Heart right ventricle (tissue), 16 donors: ENCODE measurements at places on chromosomes 5 and 9. TPM values are rescaled to one million over a fixed set of nuclear protein-coding genes. Genes with fewer than 3 reads are reported as not detected.

GRCh38 chr5:133691448-133691847, 79.1 kb upstream of the FSTL4 start:
- H3K4me1 ChIP-seq, result no peaks in the 10 kb centered on the region
- no peaks in the 10 kb centered on the region for H3K36me3 ChIP-seq
- no peak overlapping the region for H3K27ac ChIP-seq
- H3K4me3 ChIP-seq, result no peak overlapping the region
- peaks cover 35% of the 10 kb centered on the region for H3K27me3 ChIP-seq

- no peaks in the 10 kb centered on the region for H3K4me1 ChIP-seq
- H3K27ac ChIP-seq, result no peak overlapping the region
- no peak for DNase-seq
- no peaks in the 10 kb centered on the region for H3K36me3 ChIP-seq
- H3K4me3 ChIP-seq, result no peak overlapping the region
These were observed 169.9 kb downstream of the NNT start for GRCh38 chr5:43772764-43773477.

- peak; percentile 62 for DNase-seq
- no peaks in the 10 kb centered on the region for H3K27me3 ChIP-seq
- H3K4me3 ChIP-seq, result no peak overlapping the region
These were observed 31.1 kb upstream of the FGF1 start for GRCh38 chr5:142716963-142717362.

DNA sequence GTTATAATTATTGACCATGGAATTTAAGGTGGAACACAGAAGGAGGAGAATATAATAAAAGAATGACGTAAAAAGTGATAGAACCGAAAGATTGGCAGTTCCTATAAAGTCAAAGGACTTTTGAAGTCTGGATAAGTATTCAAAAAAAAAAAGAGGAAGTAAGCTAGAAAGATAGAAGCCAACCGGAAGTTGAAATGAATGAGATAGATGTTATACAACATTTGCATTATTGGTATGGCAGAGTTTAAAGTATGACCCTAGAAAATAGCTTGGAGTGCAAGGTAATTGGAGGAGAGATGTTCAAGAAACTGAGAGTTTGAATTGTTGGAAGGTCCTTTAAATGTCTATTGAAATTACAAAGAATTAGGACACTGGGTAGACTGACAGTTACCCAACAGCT, 293.6 kb downstream of the FER start:
- no peak overlapping the region for H3K27ac ChIP-seq
- no peaks in the 10 kb centered on the region for H3K27me3 ChIP-seq
- no peak overlapping the region for H3K4me3 ChIP-seq
- H3K4me1 ChIP-seq, result no peaks in the 10 kb centered on the region
- no peaks in the 10 kb centered on the region for H3K36me3 ChIP-seq

- H3K27me3 ChIP-seq, result no peaks in the 10 kb centered on the region
- peaks cover 29% of the 10 kb centered on the region for H3K4me1 ChIP-seq
- H3K27ac ChIP-seq, result peak overlapping the region; percentile 61
- H3K36me3 ChIP-seq, result no peaks in the 10 kb centered on the region
These were observed 120.9 kb upstream of the C6 start for GRCh38 chr5:41334221-41334620.

DNA sequence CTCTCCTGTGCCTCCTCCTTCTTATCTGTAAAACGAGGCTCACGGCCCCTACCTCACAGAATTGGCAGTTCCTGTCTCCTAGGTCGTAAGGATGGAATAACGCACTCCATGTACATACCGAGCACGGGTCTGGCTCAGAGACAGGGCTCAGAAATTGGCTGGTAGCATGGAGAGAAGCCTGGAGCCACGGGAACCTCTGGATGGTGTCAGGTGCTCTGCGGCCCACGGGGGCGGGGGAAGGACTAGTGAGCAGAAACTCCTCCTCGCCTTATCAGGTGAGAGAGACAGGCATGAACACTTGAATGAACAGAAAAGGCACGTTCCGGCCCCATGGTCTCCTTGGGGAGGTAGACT, 15.4 kb upstream of the C5orf47 start:
- peak overlapping the region; percentile 1 for H3K27ac ChIP-seq
- H3K36me3 ChIP-seq, result no peaks in the 10 kb centered on the region
- no peaks in the 10 kb centered on the region for H3K27me3 ChIP-seq
- DNase-seq, result no peak
- peaks cover 10% of the 10 kb centered on the region for H3K4me1 ChIP-seq

DNA sequence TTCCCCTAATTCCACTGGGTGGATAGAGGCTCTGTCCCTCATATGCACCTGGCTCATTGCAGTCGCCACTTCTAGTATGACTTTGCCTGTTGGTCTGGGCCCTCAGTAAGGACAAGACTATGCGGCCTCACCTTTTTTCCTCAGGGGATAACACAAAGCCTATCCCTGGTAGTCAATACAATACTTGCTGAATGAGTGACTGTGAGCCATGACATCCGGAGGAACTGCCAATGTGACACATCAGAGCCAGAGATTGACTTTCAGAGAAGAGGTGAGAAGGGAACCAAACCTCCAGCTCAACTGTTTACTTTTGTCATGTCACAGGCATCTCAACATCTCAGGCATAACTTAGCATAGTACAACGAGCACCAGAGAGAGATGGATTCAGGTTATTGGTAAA, 371.3 kb downstream of the DMRT2 start:
- H3K36me3 ChIP-seq, result no peaks in the 10 kb centered on the region
- H3K4me1 ChIP-seq, result no peaks in the 10 kb centered on the region
- no peak overlapping the region for H3K27ac ChIP-seq
- no peaks in the 10 kb centered on the region for H3K27me3 ChIP-seq
- DNase-seq, result no peak
- H3K4me3 ChIP-seq, result no peak overlapping the region

GRCh38 chr5:121027636-121028035, 563.5 kb downstream of the PRR16 start:
- no peak for DNase-seq
- no peak overlapping the region for H3K27ac ChIP-seq
- no peaks in the 10 kb centered on the region for H3K27me3 ChIP-seq
- no peaks in the 10 kb centered on the region for H3K4me1 ChIP-seq

ANKRD20A1 gene
- polyA plus RNA-seq, result 5.6 TPM

- no peaks in the 10 kb centered on the region for H3K4me1 ChIP-seq
- H3K27me3 ChIP-seq, result no peaks in the 10 kb centered on the region
- no peak overlapping the region for H3K4me3 ChIP-seq
- DNase-seq, result no peak
These were observed 1352.0 kb upstream of the NUDT12 start for GRCh38 chr5:104914536-104915070.

- no peak overlapping the region for H3K27ac ChIP-seq
- H3K4me3 ChIP-seq, result no peak overlapping the region
- DNase-seq, result no peak
These were observed 83.0 kb upstream of the DAP start for GRCh38 chr5:10844016-10844415.

- H3K4me3 ChIP-seq, result no peak overlapping the region
- H3K36me3 ChIP-seq, result no peaks in the 10 kb centered on the region
- no peak overlapping the region for H3K27ac ChIP-seq
- no peak for DNase-seq
These were observed 96.2 kb downstream of the ADRB2 start for GRCh38 chr5:148922606-148923005.

SHOC1 gene
- polyA plus RNA-seq, result not detected

DNA sequence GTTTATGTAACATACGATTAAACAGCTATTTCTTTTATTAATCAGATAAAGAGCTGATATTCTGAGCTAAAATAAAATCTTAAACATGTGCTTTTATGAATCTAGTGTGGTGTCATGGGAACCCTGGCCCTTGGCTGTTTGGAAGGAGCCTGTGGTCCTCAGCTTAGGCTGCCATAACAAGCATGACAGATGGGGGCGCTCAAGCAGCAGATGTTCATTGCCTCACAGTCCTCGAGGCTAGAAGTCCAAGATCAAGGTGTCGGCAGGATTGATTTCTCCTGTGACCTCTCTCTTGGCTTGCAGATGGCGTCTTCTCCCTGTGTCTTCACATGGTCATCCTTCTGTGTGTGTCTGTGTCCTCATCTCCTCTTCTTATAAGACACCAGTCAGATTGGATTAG, 448.2 kb downstream of the GADD45G start:
- no peaks in the 10 kb centered on the region for H3K27me3 ChIP-seq
- no peak for DNase-seq
- H3K4me3 ChIP-seq, result no peak overlapping the region
- H3K27ac ChIP-seq, result no peak overlapping the region
- no peaks in the 10 kb centered on the region for H3K36me3 ChIP-seq
- H3K4me1 ChIP-seq, result peaks cover 7% of the 10 kb centered on the region

GRCh38 chr9:97935276-97935675, 2.7 kb downstream of the HEMGN start:
- no peak overlapping the region for H3K4me3 ChIP-seq
- H3K27ac ChIP-seq, result no peak overlapping the region
- no peaks in the 10 kb centered on the region for H3K36me3 ChIP-seq
- H3K4me1 ChIP-seq, result no peaks in the 10 kb centered on the region
- H3K27me3 ChIP-seq, result peaks cover 17% of the 10 kb centered on the region

- no peak overlapping the region for H3K27ac ChIP-seq
- H3K27me3 ChIP-seq, result no peaks in the 10 kb centered on the region
- H3K36me3 ChIP-seq, result no peaks in the 10 kb centered on the region
These were observed 209.9 kb downstream of the AOPEP start for GRCh38 chr9:94936419-94936818.

DNAH5 gene
- polyA plus RNA-seq, result not detected

MARCHF11 gene
- 7.9 TPM for polyA plus RNA-seq
